ENCODE measurements at places on chromosomes 2 and 18. TPM values are rescaled to one million over a fixed set of nuclear protein-coding genes. Genes with fewer than 3 reads are reported as not detected.

Gene C2orf81
- total RNA-seq = 3.7 TPM

Gene RFX8
- total RNA-seq = 4.2 TPM

Gene ZSWIM2
- total RNA-seq = not detected

Gene SPP2
- not detected for total RNA-seq

Gene NIF3L1
- total RNA-seq = 25.7 TPM
